ENCODE measurements at places on chromosomes 6 and 20.

DNA sequence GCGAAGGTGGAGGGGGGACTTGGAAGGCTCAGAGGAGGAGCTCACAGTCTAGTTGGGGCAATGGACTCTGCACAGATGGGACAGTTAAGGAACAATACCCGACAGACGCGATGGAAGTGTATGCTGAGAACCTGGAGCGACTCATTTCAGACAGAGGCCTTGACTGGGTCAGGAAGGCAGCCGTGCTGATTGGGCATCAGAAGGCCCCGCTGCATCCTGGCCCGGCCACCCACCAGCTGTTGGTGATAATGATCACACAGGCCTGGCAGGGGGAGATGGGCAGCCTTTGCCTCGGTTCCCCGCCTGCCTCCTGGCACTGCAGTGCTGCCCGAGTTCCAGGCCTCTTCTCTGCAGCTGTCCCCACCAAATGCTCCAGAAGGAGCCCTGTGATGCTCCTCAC, 62.4 kb downstream of the MDGA1 start:
- no peak for DNase-seq

DNA sequence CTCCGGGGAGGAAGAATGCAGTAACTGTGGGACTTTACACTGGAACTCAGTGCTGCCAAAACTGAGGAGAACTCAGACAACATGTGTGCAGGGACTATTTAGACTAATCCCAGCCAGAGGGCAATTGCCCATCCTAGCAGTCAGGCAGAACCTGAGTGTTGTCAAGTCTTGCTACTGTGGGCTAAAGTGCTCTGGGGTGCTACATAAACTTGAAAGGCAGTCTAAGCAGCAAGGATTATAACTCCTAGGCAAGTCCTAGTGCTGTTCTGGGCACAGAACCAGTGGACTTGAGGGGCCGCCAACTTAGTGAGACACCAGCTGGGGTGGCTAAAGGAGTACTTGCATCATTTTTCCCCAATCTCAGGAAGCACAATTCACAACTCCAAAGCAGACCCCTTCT, 363.8 kb upstream of the PTCHD4 start:
- DNase-seq = no peak

DNA sequence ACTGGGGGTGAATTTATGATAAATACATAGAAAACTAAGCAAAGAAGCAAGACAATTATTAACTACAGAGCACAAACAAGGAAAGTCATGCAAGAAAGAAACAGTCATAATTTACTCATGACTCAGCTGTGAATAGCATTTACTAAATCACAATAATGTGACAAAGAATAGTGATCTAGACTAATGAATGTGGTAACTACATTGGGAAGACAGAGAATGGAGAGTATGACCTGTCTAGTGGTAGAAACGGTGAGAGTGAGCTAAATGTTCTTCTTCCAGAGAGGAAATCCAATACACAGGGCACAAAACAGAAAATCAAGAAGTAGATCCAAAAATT, 153.5 kb upstream of the DST start:
- no peak for DNase-seq

DNA sequence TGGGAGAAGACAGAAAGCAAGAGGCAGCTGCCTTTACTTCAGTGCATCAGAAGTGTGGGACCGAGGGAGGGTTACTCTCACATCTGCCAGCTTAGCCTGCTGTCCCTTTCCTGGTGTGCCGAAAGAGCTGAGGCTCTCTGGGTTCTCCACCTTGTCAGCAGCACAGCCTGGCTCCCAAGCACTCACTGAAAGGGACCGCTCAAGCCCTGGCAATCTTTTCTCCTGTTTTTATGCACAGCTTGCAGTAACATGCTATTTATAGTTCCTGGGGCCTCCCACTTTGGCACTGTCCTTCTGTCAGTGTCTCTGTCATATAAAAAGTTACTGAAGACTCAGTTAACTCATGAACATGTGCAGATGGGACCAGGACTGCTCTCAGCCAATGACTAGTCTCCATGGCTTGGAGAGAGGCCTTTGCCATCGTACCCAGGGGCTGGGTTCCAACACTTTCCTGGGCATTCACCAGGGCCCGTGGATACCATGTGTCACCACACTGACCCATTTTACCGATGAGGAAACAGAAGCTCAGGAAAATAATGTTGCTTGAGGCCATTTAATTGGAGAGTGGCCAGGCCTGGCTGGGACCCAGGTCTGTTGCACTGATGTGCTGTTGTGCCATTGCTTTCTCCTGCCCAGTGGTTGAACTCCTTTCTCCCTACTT, 46.2 kb downstream of the PANK2 start:
- peak; percentile 43 for DNase-seq

DNA sequence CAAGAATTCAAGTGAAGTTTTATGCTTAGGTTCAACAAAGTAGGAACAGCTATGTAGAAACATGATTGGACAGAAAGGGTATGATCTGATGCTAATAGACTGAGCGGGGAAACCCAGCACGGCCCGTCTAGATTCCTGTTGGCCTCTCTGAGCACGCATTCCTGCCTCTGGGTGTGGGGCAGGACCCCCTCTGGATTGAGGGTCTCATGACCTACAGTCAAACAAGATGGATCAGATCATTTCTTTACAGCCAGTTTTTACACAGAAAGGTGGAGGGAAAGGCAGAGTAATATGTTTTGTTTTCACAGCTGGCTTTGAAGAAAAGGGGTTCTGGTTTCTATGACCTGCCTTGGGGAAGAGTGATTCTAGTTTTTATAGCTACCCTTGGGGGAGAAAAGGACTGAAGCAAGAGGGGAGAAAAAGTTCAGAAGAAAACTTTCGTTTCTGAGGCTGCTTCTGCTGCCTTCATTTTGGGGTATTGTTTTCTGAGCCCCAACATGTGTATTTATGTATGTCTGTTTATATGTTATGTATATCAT, 99.6 kb upstream of the SLC22A16 start:
- no peak for DNase-seq

- no peak for DNase-seq
These were observed 426.5 kb downstream of the CD83 start for GRCh38 chr6:14543971-14544585.

GRCh38 chr20:44832724-44833123, 22.4 kb upstream of the RIMS4 start:
- DNase-seq = peak; percentile 67

- DNase-seq = no peak
These were observed 755.8 kb downstream of the PRIM2 start for GRCh38 chr6:58073263-58073662.

GRCh38 chr6:157096105-157096504, 227.2 kb downstream of the TMEM242 start:
- DNase-seq = no peak

DNA sequence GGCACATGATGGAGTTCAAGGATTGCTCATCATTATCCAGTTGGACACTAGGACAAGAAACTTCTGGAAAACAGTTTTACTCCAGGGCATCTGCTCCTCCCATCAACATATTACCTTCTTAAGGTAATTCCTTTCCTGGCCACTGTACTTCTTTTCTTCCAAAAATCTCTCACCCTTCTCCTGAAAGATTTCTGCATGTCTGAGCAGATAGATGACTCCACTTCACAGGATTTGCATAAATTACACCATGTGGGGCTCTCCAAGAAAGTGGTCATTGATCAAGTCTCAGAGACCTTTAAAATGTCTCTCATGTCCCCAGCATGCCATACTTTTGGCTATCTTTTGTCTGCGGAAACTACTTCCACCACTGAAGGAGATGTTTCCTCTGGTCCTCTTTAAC, 103.2 kb upstream of the TNFAIP3 start:
- DNase-seq = no peak

GRCh38 chr6:156598071-156598854, 178.9 kb upstream of the ARID1B start:
- DNase-seq = no peak

Data from NCI-H2171 (cell line).